ENCODE measurements at places on chromosomes 5 and 9. TPM values are rescaled to one million over a fixed set of nuclear protein-coding genes. Genes with fewer than 3 reads are reported as not detected.

PHYHD1 gene
- total RNA-seq, result 0.68 TPM

CTXN3 gene
- not detected for total RNA-seq

SGCD gene
- total RNA-seq, result not detected

DNA sequence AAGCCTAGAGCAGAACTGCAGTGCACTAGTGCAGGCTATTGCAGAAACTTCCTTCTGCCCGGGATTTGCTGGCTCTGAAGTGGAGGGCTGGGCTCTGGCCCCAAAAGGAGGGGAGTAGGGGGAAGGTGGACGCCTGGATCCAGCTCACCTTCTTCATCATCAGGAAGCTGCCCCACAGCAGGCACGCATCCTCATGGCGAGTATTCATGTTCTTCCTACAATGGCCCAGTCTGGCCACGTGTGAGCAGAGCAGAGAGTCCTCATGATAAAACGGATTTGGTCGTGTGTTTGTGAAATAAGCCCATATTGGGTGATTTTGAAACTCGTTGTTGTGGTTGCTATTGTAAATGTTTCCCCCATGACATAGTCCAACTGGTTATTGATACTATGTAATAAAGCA lies 8.2 kb upstream of the GLIPR2 start:
- DNase-seq, result no peak
- peaks cover 16% of the 10 kb centered on the region for H3K4me1 ChIP-seq
- peaks cover 5% of the 10 kb centered on the region for H3K27me3 ChIP-seq

DNA sequence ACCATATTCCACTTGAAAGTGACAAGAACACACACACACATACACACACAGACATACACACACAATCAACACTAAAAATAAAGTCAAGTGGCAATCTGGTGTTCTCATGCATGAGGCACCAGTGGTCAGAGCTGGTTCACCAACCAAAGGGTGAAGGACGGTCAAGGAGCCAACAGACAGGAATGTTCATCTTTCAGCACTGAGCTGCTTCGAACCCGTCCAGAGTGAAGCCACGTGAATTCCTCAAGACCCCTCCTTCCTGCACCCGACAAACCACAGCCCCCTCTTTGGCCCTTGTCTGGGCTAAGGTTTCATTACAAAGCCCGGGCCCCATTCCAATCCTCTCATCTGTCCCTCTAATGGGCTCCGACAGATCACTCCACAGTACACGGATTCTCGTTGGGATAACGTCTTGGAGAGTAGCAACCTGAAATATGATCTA lies 84.5 kb upstream of the SMIM23 start:
- H3K27ac ChIP-seq, result no peak overlapping the region
- H3K4me3 ChIP-seq, result no peak overlapping the region
- H3K4me1 ChIP-seq, result no peaks in the 10 kb centered on the region

GRCh38 chr5:115459855-115460341 lies 84.7 kb downstream of the FEM1C start:
- H3K4me3 ChIP-seq, result no peak overlapping the region
- H3K27me3 ChIP-seq, result peaks cover 29% of the 10 kb centered on the region
- no peak overlapping the region for H3K27ac ChIP-seq
- DNase-seq, result no peak
- no peaks in the 10 kb centered on the region for H3K36me3 ChIP-seq

- H3K27ac ChIP-seq, result no peak overlapping the region
- DNase-seq, result no peak
- no peak overlapping the region for H3K4me3 ChIP-seq
- H3K36me3 ChIP-seq, result no peaks in the 10 kb centered on the region
- no peaks in the 10 kb centered on the region for H3K4me1 ChIP-seq
These were observed 230.8 kb downstream of the ENC1 start for GRCh38 chr5:74409712-74410111.

Measured in activated T-helper 2 cell treated with anti-CD3 and anti-CD28 coated beads, Interferon-gamma antibody, Interleukin-2, Interleukin-4, amounts not matched to agents 10 μg/mL and 5 μg/mL and 100 μg/mL, durations not matched to agents 14 hours and 24 hours and 36 hours (primary cell).